ENCODE measurements at places on chromosomes 12 and 14. TPM values are rescaled to one million over a fixed set of nuclear protein-coding genes. Genes with fewer than 3 reads are reported as not detected.

SIX6 gene
- total RNA-seq, result not detected

GRCh38 chr14:68386950-68387779 lies 405.7 kb downstream of the ZFP36L1 start:
- no peak for DNase-seq
- no peaks in the 10 kb centered on the region for H3K4me1 ChIP-seq
- H3K27me3 ChIP-seq, result no peaks in the 10 kb centered on the region
- no peaks in the 10 kb centered on the region for H3K36me3 ChIP-seq
- H3K27ac ChIP-seq, result no peak overlapping the region
- no peak overlapping the region for H3K4me3 ChIP-seq

DNA sequence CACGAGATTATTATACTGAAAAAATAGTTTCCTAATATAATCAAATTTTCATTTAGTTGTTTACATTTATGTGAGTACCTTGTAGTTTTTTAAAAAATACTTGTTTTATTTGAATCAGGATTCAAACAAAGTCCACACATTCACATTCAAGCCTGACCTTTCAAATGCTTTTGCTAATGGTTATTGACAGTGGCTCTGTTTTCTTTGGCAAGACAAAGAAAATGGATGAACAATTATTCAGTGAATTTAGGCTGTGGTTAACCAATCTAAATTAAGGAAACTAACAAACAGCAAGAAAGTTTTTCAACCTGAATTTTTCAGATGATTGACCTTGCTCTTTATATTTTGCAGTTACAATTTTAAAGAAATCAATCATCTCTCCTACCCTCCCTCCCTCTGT lies 9.7 kb downstream of the SLC4A8 start:
- no peak overlapping the region for H3K27ac ChIP-seq
- H3K4me1 ChIP-seq, result no peaks in the 10 kb centered on the region
- H3K36me3 ChIP-seq, result no peaks in the 10 kb centered on the region
- DNase-seq, result no peak

TPH2 gene
- total RNA-seq, result not detected

GRCh38 chr12:132257955-132258490 lies 71.4 kb downstream of the GALNT9 start:
- H3K27me3 ChIP-seq, result peaks cover 86% of the 10 kb centered on the region
- DNase-seq, result no peak
- no peaks in the 10 kb centered on the region for H3K4me1 ChIP-seq

SERPINA10 gene
- not detected for total RNA-seq

APOF gene
- 0.09 TPM for total RNA-seq

GRCh38 chr12:5403411-5403810 lies 28.5 kb upstream of the NTF3 start:
- DNase-seq, result no peak
- no peaks in the 10 kb centered on the region for H3K36me3 ChIP-seq
- no peak overlapping the region for H3K27ac ChIP-seq
- H3K4me3 ChIP-seq, result no peak overlapping the region
- no peaks in the 10 kb centered on the region for H3K4me1 ChIP-seq

- peaks cover 4% of the 10 kb centered on the region for H3K4me1 ChIP-seq
- DNase-seq, result no peak
- H3K27me3 ChIP-seq, result no peaks in the 10 kb centered on the region
- H3K4me3 ChIP-seq, result no peak overlapping the region
- H3K36me3 ChIP-seq, result peaks cover 88% of the 10 kb centered on the region
- H3K27ac ChIP-seq, result no peak overlapping the region
These were observed 6.5 kb downstream of the XRCC3 start for GRCh38 chr14:103708750-103709187.

VDR gene
- 4.8 TPM for total RNA-seq

CKAP4 gene
- 0.45 TPM for total RNA-seq

GRCh38 chr12:67853204-67853603 lies 136.0 kb upstream of the IFNG-AS1 start:
- H3K36me3 ChIP-seq, result no peaks in the 10 kb centered on the region
- no peak overlapping the region for H3K4me3 ChIP-seq
- H3K27me3 ChIP-seq, result no peaks in the 10 kb centered on the region
- no peaks in the 10 kb centered on the region for H3K4me1 ChIP-seq

SRGAP1 gene
- 0.09 TPM for total RNA-seq
